ENCODE measurements at places on chromosomes 6 and 20. TPM values are rescaled to one million over a fixed set of nuclear protein-coding genes. Genes with fewer than 3 reads are reported as not detected.

DNA sequence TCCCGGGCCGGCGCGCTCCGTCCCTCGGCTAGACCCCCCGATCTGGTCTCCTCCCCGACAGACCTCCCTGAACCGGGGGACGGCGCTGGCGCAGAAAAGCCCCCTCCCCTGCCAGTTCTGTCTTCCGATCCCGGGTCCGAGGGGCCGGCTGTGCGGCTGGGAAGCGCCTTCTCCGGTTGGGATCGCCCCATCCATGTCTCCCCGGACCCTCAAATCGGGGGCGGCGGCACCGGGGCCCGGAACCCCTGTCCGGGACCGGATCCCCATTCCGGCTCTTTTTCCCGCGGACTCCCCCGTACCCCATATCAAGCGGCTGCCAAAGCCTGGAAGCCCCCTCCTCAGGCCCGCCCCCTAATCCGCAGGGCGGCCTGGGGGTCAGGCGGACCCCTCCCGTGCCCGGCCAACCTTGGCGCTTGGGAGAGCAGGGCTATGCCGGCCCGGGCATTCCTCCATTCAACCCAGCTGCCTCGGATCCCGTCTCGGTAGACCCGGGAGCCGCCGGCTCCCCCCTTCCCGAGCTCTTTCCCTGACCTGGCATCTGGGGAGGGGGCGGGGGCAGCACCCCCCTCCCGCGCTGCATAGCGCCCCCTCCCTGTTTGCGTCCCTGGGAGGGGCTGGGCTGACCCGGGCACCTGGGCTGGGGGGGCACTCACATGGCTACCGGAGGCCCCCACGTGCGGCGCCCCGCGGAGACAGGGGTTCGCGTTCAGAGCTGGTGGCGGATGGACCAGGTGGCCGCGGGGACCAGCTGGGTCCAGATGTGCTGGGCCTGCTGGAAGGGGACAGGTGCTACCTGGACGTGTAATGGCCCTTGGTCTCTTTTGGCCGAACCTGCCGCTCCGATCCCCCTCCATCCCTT is 643 bp downstream of the DLGAP4 start:
- no peak for DNase-seq

DNA sequence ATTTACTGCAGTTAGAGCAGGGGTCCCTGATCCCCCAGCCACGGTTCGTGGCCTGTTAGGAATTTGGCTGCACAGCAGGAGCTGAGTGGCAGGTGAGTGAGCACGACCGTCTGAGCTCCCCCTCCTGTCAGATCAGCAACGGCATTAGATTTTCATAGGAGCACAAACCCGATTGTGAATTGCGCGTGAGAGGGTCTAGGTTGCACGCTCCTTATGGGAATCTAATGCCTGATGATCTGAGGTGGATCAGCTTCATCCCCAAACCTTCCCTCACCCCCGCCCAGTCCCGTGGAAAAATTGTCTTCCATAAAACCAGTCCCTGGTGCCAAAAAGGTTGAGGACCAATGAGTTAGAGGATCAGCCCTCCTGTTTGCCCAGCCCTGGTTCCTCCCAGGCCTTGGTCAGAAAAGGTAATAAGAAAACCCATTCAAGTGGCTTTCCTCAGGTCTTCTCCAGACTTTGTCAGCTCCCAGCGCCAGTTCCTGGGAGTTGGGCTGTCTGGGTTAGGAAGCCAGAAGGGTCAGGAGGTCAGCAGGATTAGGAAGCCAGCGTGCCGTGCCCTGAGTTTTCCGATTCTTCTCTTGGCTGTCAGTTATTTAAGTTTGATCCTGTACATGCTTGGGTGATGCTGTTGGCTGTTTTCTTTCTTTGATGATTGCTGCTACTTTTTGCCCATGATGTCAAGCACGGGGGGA is 139.9 kb upstream of the PMEPA1 start:
- no peak for DNase-seq

GRCh38 chr20:7728338-7728737 is 211.9 kb downstream of the HAO1 start:
- peak; percentile 28 for DNase-seq

- DNase-seq = no peak
These were observed 152.9 kb downstream of the SIM1 start for GRCh38 chr6:100311707-100312251.

DNA sequence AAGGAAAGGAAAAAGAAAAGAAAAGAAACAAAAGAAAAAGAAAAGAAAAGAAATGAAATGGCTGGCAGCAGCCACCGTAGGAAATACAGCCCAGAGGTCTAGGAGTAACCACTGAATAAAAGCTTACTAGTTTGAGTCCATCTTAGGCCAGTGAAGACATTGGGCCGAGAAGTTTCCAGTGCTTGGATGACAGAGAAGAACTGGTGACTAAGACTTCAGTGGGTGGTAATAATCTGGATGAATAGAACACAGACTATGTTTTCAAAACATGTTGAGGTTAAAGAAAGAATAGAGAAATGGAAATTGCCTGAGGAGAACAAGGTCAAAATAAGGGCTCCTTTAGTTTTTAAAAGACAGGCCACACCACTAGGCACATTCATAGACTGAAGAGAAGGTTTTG is 198.8 kb downstream of the ATXN1 start:
- peak; percentile 37 for DNase-seq

GRCh38 chr6:93701526-93701925 is 282.2 kb upstream of the EPHA7 start:
- DNase-seq = peak; percentile 62

DNA sequence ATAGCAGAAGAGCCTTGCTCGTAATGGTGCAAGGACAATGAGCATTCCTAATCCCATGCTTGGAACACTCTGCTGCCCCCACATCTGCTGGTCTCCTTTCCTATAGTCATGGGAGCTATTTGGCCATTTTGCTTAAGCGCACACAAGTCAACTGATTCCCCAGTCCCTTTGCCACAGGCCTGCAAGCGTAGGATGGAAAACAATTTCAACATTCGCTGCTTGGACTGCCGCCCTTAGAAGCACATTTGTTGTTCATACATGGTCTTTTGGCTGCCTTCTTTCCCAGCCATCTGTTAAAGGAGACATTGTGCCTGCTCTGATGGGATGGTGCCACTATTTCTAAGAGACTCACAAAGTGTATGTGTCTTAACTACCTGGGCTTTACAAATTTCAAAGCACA is 96.9 kb downstream of the RFX6 start:
- no peak for DNase-seq

GRCh38 chr6:134529921-134530320 is 212.0 kb upstream of the SGK1 start:
- no peak for DNase-seq

DNA sequence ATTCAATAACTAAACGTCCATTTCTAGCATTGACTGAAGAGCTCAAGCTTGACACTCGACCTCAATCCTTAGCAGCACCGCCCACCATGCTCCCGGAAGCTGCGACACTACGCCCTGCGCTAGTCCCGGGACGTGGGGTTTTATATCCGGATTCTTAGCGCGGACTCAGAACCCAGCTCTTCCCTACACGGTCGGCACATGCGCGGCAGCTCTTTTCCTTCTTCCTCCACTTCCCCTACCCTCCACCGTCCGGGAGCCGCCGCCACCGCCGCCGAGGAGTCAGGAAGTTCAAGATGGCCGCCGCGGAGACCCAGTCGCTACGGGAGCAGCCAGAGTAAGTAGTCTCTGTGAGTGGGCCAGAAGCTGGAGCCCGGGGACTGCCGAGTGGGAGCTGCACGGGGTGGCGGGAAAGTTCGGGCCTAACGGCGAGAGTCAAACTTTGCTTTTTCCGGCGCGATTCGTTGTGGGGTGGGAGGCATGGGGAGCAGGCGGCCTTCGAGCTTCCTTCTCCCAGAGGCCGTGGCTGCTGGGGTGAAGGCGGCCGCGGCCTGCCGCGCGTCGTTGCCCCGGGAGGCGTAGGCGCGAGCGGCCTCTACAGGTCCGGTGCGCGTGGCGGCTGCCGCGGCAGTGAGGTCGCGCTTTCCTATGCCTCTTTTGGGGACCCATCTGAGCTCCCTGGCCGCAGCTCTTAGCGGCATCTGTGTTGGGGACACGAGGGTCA is 57.6 kb downstream of the FAM217A start:
- DNase-seq = peak; percentile 96

GRCh38 chr20:9966966-9967365 is 67.8 kb upstream of the ANKEF1 start:
- peak; percentile 8 for DNase-seq

- DNase-seq = no peak
These were observed 40.9 kb downstream of the NCOA7 start for GRCh38 chr6:125831659-125832058.

DNA sequence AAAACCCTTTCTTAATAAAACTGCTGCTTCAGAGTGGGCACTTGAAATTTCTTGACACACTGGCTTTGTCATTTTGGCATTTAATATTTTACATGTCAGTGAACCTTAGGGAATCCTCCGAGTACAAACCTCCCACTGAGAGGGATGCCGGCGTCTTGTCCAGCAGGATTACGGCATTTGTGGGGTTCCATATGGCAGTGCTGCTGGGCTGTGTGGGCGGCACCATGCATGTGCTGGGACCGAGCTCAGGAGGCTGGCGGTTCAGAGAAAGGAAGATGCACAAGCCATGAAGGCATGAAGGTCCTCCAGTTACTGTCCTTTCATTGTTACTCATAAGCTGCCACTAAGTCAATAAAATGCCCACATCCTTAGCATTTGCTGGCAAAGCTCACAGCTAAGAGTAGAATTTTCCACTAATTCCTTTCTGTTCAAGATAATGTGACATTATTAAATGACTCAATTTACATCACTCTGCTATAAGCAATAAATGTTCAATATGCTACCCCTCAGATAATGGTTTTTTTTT is 61.4 kb downstream of the LY86 start:
- no peak for DNase-seq

DNA sequence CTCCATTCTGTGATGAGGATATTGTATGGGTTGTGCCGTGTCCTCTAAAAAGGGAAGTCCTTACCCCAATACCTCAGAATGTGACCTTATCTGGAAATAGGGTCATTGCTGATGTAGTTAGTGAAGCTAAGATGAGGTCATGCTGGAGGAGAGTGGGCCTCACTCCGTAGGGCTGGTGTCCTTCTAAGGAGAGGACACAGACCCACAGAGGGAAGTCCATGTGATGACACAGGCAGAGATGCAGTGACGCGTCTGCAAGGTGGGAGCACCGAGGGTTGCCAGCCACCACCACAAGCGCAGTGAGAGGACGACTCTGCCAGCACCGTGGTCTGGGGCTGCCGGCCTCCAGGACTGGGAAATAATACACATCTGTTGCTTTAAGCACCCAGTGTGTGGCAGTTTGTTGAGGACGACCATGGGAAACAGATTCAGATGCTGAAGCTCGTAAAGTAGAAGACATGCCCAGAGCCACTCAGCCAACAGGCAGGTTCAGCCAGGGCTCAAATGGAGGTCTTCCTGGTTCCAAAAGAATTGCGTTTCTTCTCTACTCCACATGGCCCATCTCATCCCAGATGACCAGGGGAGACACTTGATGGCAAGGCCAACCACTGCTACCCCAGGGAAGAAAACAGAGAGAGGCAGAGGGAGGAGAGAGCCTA is 59.2 kb upstream of the DUSP22 start:
- no peak for DNase-seq

DNA sequence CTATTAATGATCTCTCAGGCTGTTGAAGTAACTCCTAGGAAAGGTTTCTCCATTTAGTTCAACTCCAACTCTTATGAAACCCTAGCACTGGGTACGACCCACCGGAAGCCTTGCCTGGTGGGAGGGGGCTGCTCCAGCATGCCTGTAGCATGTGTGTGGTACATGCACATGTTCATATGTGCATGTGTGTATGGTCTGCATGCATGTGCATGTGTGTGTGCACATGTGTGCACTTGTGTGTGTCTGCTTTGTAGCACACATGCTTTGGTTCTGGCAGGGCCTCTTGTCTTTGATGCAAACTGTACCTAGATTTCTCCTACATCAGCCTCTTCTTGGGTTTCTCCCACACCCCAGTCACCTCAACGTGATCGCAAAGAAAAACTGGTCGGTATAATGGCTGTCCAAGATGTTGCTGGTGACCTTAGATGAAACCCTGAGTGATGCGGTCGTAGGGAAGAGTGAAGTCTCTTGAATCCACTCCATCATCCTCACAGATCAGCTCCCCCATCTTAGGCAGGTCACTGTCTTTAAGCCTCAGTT is 193.5 kb downstream of the MYLK4 start:
- no peak for DNase-seq

GRCh38 chr6:20814494-20814893 is 280.2 kb downstream of the CDKAL1 start:
- no peak for DNase-seq

GRCh38 chr20:49658508-49658907 is 55.2 kb downstream of the B4GALT5 start:
- DNase-seq = no peak

- DNase-seq = peak; percentile 59
These were observed 51.5 kb upstream of the MTHFD1L start for GRCh38 chr6:150813993-150814359.

GRCh38 chr20:38337561-38338140 is 8.6 kb upstream of the LBP start:
- DNase-seq = no peak

DNA sequence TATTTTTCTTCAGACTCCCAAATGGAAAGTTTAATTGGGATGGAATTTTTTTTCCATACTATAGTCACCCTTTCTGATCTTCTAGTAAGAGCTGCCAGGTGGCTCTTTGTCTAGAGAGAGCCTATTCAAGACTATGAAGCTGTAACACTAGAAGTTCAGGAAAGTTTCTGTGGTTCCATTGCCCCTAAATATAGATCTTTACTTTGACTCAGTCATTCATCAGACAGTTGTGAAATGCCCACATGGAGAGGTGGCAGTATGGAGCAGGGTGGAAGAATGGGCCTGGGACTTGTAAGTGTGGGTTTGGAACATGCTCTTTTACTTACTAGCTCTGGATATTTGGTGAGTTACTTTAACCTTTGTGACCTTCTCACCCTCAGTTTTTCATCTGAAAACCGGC is 87.8 kb downstream of the CTNNBL1 start:
- DNase-seq = no peak

DNA sequence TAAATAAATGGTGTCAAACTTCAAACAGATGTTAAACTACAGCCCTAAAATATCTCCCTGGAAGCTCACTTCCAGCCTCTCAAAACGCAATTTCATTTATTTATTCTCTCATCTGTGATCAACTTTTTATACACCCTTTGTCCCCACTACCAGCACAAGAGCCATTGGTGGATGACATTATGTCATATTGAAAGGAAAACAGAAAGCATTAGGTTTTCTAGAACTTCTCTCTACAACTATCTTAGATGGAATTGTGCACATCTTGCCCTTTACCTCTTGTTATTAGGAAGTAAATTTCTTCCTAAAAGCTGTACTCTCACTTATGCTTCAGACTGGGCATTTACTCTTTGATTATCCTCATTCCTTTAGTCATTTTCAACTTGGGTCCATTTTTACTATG is 771.2 kb upstream of the GJE1 start:
- no peak for DNase-seq

The BPIFA1 gene
- total RNA-seq = not detected

The CD24 gene
- total RNA-seq = 4.5 TPM

The SLC17A9 gene
- total RNA-seq = 0.41 TPM

The HDDC2 gene
- 71.5 TPM for total RNA-seq

The OR2H1 gene
- total RNA-seq = not detected

The NHLRC1 gene
- 3.0 TPM for total RNA-seq
